Psoas muscle (tissue), 8 donors: ENCODE measurements at places on chromosomes 2 and 18. TPM values are rescaled to one million over a fixed set of nuclear protein-coding genes. Genes with fewer than 3 reads are reported as not detected.

The INHBB gene
- 20.0 TPM for polyA plus RNA-seq

The DYSF gene
- 38.3 TPM for polyA plus RNA-seq

DNA sequence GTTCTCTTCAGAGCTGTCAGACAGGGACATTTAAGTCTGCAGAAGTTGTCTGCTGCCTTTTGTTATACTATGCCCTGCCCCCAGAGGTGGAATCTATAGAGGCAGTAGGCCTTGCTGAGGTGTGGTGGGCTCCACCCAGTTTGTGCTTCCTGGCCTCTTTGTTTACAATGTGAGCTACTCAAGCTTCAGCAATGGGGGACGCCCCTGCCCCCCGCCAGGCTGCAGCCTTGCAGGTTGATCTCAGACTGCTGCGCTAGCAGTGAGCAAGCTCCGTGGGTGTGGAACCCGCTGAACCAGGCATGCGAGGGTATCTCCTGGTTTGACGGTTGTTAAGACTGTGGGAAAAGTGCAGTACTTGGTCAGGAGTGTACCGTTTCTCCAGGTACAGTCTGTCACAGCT lies 24.0 kb upstream of the PAIP2B start:
- DNase-seq, result no peak

The MZT2A gene
- polyA plus RNA-seq, result 41.4 TPM

The GNAL gene
- 2.5 TPM for polyA plus RNA-seq

The SPAG16 gene
- polyA plus RNA-seq, result 1.8 TPM

DNA sequence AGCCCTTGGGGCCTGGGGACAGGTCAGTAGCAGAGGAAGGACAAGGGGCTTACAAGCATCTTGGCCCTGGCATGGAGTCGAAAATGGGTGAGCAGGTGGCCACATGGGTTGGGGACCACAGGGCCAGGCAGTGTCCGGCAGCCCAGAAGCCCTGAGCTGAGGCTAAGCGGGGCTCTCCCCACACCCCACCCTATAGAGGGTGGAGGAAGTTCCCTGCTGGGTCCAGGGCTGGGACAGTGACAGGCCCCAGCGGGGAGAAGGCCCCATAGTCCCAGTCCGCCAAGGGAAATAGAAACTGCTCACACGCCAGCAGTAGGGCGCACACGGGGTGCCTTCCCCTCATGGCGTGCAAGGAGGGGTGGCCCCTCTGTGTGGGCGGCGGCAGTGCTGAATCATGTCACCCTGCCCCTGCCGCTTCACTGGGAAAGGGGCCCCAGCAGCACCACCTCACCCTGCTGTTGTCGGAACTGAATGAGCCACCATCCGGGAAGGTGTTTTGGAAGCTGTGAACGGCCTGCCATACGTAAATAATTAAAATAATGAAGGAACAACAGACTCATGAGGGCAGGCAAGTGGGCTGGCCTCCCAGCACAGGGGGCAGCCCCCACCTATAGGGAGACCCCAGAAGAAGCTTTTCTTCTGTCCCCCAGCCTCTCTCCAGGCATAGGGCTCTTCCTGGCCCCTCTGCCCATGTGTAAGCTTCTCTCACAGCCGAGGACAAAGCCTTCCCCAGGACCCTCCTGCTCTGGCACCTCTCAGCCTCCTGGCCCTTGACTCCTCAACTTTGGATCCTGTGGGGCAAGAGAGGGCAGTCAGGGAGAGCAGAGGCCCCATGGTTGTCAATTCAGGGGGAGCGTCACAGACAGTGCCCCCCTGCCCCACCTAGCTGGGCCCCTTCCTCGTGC lies 12.7 kb upstream of the DUSP2 start:
- DNase-seq, result peak; percentile 42

DNA sequence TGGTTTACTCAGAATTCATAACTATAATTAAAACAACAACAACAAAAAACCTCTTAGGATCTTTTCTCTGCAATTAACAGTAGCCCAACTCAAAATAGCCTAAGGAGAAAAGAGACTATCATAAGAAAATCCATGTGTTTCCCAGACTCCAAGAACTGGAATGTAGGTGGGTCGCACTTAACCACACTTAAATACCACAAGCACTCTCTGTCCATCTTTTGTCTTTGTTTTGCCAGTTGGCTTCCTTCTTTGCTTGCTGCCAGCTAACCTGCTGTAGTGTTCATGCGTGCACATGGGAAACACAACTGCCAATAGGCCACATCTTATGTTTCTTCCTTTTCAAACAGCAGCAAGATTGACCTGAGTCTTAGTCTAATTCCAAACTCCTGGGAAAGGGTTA lies 24.1 kb upstream of the ACVR1 start:
- no peak for DNase-seq

The ADD2 gene
- 0.09 TPM for polyA plus RNA-seq

DNA sequence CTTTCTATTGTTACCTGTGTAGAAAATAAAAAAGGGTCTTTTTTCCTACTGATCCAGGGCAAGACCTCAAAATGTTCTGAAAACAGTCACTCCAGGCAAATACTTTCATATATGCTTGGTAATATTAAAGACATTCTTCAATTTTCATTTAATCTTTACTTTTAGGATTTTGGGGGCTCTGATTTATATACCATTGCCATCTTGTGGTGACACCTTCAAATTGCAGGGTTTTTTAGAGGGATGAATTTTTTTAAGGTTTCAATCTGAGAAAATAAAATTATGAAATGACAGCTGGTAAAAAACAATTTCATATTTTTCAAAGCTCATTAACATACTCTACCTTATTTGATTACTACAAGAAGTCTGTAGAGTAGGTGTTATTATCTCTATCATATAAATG lies 26.8 kb downstream of the MAPK4 start:
- DNase-seq, result no peak

DNA sequence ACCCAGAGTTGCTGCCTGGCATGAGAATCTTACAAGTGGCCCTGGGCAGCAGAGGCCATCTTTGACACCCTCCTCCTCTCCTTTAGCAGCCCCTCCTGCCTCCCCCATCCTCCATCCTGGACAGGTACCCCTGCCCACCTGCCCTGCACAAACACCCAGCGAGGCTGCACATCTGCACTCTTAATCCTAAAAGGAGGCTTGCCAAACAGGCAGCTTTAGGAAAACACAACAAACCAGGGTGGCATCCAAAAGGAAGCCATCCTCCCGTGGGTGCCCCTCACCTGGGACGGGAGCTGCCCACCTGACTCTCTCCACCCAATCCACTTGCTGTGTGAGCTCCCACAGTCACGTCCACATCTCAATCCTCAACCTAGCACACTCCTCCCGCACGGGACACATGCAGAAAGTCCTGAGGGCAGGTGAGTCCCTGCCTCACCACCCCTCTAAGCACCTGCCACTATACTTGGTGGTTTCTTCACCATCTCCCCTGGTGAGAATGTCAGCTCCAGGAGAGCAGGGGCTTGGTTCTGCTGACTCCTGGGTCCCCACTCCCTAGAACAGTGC lies 5.8 kb downstream of the BIN1 start:
- no peak for DNase-seq

DNA sequence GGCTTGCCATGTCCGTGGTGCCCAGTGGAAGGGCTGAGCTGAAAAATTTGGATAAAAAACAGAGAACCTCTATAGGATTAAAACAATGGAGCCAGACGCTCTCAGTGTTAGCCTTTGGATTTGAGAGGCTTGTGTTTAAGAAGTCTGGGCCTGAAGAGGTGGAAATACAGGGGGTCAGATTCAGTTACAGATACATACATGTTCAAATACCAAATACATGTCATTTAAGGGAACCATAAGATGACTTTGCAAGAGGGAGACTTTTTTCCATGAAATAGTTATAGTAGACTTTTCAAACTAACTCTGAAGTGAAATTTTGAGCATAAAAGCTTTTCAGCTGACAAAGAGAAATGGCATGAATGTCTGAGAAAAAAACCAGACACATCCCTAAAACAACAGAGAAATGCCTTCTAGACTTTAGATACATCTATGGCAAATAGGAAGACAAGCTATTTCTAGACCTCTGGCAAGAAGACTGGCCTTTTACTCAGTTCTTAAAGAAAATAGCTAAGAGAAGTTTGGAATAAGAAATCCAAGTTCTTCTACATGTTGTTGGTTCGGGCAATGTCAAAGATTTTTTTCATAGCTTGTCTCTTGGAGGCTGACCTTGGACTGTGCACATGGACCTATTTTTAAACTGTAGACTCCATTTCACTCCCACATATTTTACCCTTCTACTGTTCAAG lies 112.9 kb downstream of the LTBP1 start:
- no peak for DNase-seq
